Stimulated activated CD4-positive, alpha-beta T cell treated with anti-CD3 and anti-CD28 coated beads, Interleukin-1b, Interleukin-23, amount 100 ng/mL, for 1 hour (primary cell): ENCODE measurements at places on chromosomes 5 and 9.

DNA sequence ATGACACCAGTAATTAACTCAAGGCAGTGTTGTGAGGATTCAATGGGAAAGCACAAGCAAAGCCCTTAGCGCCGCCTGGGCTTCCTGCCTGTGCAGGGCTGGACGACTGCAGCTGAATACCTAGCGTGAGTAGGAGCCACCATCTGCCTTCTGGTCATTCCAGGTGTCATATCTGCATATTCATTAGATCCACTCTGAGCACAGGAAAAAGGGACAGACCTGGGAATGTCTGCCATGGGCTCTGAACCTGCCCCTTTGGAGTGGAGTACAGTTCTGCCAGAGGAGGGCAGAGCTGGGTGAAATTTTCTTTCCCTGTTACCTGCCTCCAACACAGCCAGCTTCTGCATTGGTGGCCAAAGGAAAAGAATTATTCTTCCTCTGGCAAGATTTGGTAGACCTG lies 298.8 kb downstream of the NSG2 start:
- DNase-seq, result no peak

DNA sequence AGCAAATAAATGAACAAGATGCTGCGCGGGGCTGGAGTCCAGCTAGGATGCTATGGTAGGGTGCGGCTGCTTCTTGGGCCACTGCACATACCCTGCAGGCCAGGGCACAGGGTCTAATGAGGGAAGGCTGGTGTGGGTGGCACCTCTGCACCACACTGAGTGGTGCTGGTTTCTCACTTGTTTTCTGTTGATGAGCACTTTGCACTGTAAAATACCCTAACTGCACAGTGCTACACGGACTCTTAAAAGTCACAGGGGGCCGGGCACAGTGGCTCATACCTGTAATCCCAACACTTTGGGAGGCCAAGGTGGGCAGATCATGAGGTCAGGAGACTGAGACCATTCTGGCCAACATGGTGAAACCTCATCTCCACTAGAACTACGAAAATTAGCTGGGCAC lies 52.7 kb upstream of the DMRT1 start:
- no peak for DNase-seq

- DNase-seq, result no peak
Observed at GRCh38 chr5:114839360-114839759, 330.3 kb downstream of the TRIM36 start.

DNA sequence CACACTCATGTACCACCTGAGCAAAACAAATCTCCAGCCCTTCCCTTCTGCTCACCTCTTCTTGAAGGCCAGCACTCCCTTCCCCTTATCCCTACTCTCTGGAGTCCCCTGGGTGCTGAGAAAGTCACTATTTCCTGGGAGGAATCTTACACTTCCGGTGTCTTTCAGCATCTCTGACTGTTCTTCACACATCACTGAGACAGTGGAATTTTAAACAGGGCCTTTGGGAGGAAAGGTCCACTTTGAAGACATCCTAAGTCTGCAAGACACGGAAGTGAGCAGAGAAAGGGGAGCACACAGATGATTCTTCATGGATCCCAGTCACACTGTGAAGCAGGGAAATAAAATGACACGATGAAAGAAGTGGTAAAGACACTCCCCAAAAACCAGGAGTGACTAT lies 25.6 kb downstream of the FRMD3 start:
- DNase-seq, result no peak

GRCh38 chr9:108662091-108662875 lies 193.5 kb downstream of the ACTL7B start:
- no peak for DNase-seq

DNA sequence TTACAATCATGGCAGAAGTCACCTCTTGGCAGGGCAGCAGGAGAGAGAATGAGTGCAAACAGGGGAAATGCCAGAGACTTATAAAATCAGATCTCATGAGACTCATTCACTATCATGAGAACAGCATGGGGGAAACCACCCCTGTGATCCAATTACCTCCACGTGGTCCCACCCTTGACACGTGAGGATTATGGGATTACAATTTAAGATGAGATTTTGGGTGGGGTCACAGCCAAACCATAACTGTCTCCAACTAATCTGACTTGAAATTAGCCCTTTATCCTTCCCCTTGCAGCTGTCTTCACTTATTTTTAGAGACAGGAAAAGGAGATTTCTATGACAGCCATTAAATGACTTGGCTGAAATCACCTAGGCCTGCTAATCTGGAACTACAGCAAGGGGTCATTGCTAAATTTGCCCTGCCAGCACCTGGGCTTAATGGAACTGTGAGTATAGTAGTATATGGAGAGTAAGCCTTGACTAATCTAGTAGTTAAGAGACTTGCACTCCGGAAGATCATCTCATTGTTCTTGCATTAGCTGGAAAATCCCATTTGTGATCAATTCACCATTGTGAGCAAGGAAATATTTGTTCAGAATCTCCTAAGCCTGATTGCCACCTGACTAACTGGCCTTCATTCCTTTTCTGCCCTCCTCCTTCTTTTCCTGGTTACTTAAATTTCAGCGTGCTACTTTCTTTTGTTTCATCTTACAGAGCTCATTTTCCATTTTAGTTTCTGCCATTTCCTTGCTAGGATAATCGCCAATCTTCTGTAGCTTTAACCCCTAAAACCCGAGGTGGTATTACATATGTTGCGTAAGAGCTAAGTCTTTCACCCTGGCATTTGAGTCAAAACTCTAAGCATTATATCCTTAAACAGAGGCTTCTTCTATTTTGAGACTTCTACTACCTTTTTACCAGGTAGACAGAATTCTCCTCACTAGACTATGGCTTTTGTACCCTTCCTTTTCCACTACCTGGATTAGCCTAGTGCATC lies 65.3 kb upstream of the RUSC2 start:
- no peak for DNase-seq

DNA sequence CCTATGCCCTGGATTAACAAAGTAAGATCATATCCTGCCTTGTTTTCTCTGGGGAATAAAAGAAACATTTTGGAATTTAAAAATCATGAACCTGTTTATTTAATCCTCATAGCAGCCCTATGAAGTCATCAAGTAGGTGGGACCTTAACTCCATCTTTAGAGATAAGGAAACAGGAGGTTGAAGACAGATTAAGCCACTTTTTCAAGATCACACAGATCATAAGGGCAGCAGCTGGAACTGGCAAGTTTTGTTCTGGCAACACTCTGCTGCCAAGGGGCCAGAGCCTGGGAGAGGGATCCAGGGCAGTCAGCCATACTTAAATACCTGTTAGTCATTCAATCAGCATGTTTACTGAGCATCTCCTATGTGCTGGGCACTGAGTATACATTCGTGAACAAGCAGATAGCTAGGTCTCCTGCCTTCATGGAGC lies 63.7 kb downstream of the SLC1A1 start:
- no peak for DNase-seq

DNA sequence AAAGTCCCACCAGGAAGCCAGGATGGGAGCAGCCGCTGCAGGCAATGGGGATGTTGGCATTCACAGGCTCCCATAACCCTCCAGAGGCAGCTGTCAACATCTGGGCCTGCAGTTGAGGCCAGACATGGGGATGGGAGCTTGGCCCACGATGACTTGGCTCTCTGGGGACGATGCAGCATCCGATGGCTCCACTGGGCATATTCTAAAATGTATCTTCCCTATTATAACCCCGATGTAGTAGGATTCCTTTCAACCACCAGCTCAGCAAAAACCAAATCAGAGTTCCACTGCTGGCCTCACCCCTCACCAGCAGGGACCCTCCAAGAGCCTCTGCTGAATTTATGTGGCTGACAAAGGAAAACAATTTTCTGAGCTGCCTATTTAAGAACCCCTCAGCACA lies 7.1 kb downstream of the SPRY4 start:
- no peak for DNase-seq

DNA sequence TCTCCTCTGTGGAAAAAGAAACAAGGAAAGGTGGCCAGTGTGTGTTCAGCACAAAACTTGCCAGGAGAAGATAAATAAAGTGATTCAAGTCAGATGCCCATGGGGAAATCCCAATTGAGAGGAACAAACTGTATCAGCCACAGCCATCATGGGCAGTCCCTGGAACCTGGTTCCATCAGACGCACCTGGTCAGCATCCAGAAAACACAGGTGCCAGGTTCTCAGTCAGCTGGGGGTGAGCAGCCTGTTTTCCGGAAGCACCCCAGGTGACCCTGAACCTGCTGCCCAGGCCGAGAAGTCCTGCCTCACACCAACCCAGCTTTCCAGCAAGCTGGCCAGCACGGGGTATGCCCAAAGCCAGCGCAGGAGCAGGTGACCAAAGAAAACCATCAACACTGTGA lies 30.5 kb downstream of the PTCH1 start:
- no peak for DNase-seq

- DNase-seq, result no peak
Observed at GRCh38 chr5:125700380-125700861, 722.8 kb upstream of the GRAMD2B start.

DNA sequence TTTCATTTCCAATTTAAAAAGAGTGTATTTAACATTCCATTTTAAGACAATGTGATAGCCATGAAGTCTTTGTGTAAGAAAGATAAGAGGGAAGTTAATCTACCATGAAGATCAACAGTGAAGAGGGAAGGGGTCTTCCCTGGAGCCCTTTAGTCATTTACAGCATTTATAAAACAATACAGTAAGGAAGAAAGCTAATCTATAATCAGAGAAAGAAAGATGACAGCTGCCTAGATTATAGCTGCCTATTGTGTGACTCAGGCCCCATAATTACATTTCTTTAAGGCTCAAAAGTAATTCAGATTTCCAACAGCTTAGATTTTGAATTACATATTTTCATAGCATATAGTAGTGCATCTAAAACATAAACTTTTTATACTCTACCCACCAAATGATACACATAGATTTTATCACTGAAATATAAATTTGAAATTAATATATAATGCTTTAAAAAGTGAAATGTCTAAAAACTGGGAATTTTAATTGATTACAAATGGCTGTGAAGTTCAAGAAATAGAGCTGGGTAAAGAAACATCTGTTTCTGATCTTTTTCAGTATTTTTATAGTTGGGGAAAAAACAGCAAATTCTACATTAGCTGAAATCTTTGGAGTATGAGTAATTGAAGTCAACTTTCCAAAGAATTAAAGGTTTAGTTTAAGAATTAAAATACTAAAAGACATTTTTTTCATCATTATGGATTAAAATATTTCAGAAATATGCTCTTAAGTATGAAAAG lies 89.6 kb downstream of the RIC1 start:
- DNase-seq, result no peak

GRCh38 chr9:98522487-98522886 lies 186.2 kb downstream of the GABBR2 start:
- no peak for DNase-seq

DNA sequence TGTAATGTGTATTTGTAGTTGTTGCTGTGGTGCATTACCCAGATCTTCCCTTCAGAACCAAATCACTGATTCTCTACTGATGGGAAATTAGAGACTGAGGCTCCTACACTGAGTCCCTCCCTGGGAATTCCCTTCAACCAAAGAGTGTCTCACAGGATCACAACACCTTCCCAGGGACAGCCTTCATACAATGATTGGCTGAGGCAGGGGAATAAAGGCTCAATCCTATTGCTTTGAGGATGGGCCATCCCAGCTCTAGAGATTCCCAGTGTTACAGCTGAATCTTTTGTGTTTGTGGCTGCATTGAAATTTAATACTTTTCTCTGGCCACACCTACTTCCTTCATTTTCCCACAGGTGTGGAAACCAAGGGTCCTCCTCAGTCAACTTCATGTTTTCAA lies 96.4 kb upstream of the ELL2 start:
- no peak for DNase-seq

DNA sequence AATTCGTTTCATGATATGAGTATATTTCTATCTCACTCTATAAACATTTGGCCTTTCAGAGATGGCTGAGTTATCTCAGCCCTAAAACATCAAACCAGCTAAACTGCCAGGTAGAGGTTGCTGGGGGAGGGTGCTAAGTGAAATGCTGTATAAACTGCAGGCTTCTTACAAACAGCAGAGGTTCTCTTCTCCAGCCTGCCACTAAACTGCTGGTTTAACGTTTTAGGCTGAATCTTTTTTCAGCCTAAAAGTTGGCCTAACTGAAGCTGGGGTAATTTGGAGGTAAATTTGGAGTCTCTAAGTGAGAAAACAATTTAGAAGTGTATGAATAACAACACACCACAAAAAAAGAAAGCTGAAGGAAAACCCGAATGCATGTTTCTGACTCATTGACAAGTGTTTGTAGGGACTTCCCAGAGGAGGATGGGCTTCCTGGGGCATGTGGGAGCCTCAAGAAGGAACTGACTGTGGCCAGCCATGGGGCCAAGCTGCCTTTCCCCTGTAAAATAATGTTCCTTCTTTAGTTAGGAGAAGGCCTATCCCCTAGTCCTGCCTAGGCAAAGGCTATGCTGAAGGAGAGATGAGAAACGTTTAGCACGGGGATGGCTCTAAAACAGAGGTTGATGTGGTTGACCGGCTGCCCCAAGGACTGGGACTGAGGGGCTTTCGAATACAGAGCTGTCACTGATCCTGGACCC lies 44.3 kb downstream of the SLC28A3 start:
- DNase-seq, result no peak

- no peak for DNase-seq
Observed at GRCh38 chr9:108310202-108310601, 545.6 kb downstream of the ACTL7B start.

- DNase-seq, result no peak
Observed at GRCh38 chr9:136917902-136918301, 26.6 kb downstream of the FBXW5 start.

DNA sequence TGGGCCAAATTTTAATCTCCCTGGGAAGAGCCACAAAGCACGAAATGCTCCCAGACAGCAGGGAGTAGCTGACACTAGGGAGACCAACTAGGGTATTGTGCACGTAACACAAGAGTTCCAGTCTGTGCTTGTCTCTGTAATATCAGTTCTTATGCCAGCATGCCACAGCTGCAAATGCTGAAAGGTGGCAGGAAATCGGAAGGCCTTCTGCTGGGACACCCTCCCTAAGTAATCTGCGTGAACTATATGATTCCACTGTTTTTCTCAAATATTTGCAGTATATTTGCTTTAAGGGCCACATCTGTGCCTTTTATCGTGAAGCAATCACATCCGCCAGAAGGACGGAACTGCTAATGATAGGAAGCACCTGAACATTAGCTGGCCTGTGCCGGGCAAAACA lies 12.6 kb downstream of the VLDLR start:
- no peak for DNase-seq

- DNase-seq, result no peak
Observed at GRCh38 chr5:132260051-132260450, 2.6 kb downstream of the PDLIM4 start.

- peak; percentile 35 for DNase-seq
Observed at GRCh38 chr9:33446946-33447798, at the start of gene AQP3. Gene AQP3 (minus strand): TSS chr9:33447593. CDS start chr9:33447530, 63 bp downstream.
